Activated CD4-positive, alpha-beta T cell treated with anti-CD3 and anti-CD28 coated beads, Interleukin-2, amount 10 ng/mL, durations not matched to agents 24 days and 14 days (primary cell): ENCODE measurements at places on chromosomes 1 and 21. TPM values are rescaled to one million over a fixed set of nuclear protein-coding genes. Genes with fewer than 3 reads are reported as not detected.

The SPAG17 gene
- not detected in 2 replicates for total RNA-seq

The THEMIS2 gene
- total RNA-seq, result 24.5 and 27.7 TPM in 2 replicates

The AKT3 gene
- 38.5 and 39.1 TPM in 2 replicates for total RNA-seq

The C1orf87 gene
- not detected in 2 replicates for total RNA-seq

The FCRL5 gene
- total RNA-seq, result not detected in 2 replicates

The RSRP1 gene
- 117 and 118 TPM in 2 replicates for total RNA-seq

The LCA5L gene
- total RNA-seq, result not detected in 2 replicates

The KISS1 gene
- not detected in 2 replicates for total RNA-seq

The HPCA gene
- not detected in 2 replicates for total RNA-seq

The RNU1-4 gene
- total RNA-seq, result 1,962 and 2,189 TPM in 2 replicates

- H3K27ac ChIP-seq, result peak overlapping the region; percentile 25
- H3K4me3 ChIP-seq, result no peak overlapping the region
- H3K36me3 ChIP-seq, result peaks cover 84% of the 10 kb centered on the region
- no peaks in the 10 kb centered on the region for H3K27me3 ChIP-seq
These were observed 17.8 kb downstream of the SLFNL1 start for GRCh38 chr1:41003640-41004220.

DNA sequence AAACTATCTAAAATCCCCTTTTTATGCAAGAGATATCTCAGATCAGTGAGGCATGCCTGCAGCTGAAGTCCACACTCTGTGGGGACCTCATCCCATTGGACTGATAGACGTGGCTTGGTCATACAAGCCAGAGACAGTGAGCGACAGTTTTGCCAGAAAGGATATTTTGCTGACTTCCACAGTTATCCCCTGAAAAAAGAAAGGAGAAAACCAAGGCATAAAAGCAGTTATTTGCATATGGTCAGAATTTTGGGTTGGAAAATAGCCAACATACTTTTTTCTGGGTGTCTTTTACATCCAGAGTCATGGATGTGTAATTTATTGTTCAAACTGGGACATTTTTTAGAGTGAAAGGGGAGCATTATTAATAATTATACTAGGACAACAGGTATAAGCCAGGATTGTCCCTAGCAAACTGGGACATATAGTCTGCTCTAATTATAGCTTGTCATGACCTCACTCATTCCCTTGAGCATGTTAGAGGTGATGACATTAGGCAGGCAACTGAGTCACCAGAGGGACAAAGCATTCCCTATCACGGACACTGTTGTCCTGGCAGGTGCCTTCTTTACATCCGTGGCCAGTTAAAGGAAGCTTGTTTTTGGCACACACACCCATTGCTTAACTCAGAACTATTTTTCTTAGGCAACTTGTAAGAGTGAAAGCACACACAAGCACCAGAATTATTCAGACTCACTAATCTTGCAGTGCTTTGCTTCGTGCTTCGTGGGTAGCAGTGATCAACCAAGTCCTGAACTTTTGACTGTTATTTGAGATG lies 65.5 kb downstream of the PRRX1 start:
- no peaks in the 10 kb centered on the region for H3K36me3 ChIP-seq
- no peak for DNase-seq
- H3K4me3 ChIP-seq, result no peak overlapping the region

GRCh38 chr1:228464487-228464983 lies 22.6 kb upstream of the RNF187 start:
- peak overlapping the region; percentile 88 for H3K27ac ChIP-seq
- H3K27me3 ChIP-seq, result peaks cover 12% of the 10 kb centered on the region
- H3K4me1 ChIP-seq, result peaks cover 50% of the 10 kb centered on the region
- peak; percentile 97 for DNase-seq
- peak overlapping the region; percentile 87 for H3K4me3 ChIP-seq

DNA sequence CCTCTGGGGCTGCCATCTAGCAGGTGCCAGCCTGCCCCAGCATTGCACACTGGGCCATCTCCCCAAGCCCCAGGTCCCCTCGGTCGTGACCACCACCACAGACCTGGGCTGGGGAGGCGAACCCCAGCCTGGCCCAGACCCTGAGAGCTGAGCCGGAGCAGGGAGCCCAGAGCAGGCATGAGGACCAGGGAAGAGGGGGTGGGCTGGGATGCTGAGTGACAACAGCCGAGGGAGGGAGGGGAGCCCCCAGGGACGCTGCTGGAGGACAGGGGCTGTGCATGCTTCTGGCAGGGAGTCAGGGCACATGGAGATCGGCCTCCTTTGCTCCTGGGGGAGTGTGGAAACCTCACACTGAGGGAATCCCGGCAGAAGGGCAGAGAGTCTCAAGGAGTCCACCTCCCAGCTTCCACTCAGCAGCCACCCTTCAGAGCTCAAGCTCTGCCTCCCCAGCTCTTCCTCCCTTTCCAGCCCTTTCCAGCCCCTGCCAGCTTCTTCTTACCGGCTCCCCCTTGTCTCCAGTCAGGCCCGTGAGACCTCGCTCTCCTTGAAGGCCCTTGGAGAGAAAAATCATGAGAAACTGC lies 23.7 kb upstream of the PEF1 start:
- peaks cover 4% of the 10 kb centered on the region for H3K4me1 ChIP-seq
- H3K27ac ChIP-seq, result no peak overlapping the region
- H3K27me3 ChIP-seq, result peaks cover 26% of the 10 kb centered on the region
- H3K4me3 ChIP-seq, result no peak overlapping the region

DNA sequence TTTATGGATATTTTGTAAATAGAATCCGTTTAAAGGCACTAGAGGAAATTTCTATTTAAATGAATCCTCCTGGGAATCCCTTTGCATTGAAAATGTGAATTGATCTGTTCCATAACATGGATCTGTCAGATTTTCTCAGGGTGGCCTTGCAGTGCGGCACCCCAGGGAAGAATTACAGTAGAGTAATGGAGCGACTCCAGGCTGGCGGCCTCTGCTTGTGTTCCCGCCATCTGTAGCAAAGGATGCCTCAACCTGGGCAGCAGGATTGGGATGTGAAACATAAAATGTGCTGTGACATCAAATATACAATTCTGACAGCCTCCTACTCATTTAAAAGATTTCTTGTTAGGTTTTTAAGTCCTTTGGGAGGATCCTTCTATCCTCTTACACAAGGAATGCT lies 115.9 kb downstream of the RHOU start:
- no peaks in the 10 kb centered on the region for H3K4me1 ChIP-seq
- H3K27ac ChIP-seq, result no peak overlapping the region
- no peak overlapping the region for H3K4me3 ChIP-seq

- H3K4me3 ChIP-seq, result no peak overlapping the region
- no peak for DNase-seq
- H3K36me3 ChIP-seq, result no peaks in the 10 kb centered on the region
These were observed 144.3 kb downstream of the LMX1A start for GRCh38 chr1:165212229-165212628.

DNA sequence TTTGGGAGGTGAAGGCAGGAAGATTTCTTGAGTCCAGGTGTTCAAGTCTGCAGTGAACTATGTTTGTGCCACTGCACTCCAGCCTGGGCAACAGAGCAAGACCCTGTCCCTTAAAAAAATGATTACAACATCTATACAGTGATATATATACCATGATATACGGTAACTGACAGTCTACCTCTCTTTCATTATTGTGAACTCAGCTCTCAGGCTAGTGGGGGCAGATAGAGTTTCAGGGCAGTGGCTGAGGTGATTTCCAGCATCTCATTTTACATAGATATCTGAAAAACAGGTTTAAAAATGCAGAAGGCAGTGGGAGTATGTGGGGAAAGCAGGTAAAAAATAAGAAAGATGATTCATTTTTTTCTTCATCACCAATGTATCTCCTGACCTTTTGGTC lies 8.1 kb upstream of the NTNG1 start:
- H3K36me3 ChIP-seq, result no peaks in the 10 kb centered on the region
- no peak overlapping the region for H3K27ac ChIP-seq
- no peak for DNase-seq
- peaks cover 3% of the 10 kb centered on the region for H3K27me3 ChIP-seq

GRCh38 chr1:3581296-3582036 lies 29.8 kb downstream of the MEGF6 start:
- no peak overlapping the region for H3K4me3 ChIP-seq
- no peaks in the 10 kb centered on the region for H3K36me3 ChIP-seq
- no peak for DNase-seq
- no peaks in the 10 kb centered on the region for H3K4me1 ChIP-seq

- no peak for DNase-seq
- no peaks in the 10 kb centered on the region for H3K27me3 ChIP-seq
- peaks cover 3% of the 10 kb centered on the region for H3K36me3 ChIP-seq
- peak overlapping the region; percentile 14 for H3K27ac ChIP-seq
- H3K4me3 ChIP-seq, result no peak overlapping the region
These were observed 11.0 kb upstream of the CDC42 start for GRCh38 chr1:22041505-22041904.

- peaks cover 3% of the 10 kb centered on the region for H3K4me1 ChIP-seq
- H3K27me3 ChIP-seq, result no peaks in the 10 kb centered on the region
- no peak overlapping the region for H3K4me3 ChIP-seq
These were observed 12.3 kb upstream of the SSR2 start for GRCh38 chr1:156033011-156033410.

DNA sequence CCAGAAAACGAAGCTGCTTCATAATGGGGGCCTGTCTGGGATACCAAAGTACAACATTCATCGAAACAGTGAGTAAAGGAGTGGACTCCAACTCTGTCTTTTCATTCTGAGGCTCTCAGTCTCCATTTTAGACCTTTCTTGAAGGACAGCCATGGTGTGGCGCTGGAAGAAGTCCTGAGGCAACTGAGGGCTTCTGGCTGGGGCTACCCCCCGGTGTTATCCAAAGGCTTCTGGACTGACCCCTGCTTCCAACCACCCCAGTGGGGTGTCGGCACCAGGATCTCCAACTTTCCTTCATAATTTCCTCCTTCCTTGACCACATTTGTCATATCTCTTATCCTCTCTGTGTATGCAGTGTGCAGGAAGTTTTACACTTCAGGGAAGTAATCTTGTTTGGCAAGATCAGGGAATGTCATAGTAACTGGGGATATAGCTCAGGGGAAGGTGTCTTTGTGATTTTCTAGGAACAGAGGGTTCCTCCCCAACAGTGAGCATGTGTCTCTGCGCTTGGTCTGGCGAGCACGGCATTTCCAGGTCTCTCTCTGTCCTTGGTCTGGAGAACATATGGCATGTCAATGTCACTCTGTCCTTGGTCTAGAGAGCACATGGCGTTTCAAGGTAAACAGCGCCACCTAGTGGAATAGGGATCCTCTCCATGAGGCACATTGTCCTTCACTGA lies 19.4 kb upstream of the BSDC1 start:
- peaks cover 26% of the 10 kb centered on the region for H3K27me3 ChIP-seq
- peak overlapping the region; percentile 10 for H3K27ac ChIP-seq
- H3K36me3 ChIP-seq, result no peaks in the 10 kb centered on the region
- DNase-seq, result peak; percentile 93
- H3K4me1 ChIP-seq, result peaks cover 3% of the 10 kb centered on the region

DNA sequence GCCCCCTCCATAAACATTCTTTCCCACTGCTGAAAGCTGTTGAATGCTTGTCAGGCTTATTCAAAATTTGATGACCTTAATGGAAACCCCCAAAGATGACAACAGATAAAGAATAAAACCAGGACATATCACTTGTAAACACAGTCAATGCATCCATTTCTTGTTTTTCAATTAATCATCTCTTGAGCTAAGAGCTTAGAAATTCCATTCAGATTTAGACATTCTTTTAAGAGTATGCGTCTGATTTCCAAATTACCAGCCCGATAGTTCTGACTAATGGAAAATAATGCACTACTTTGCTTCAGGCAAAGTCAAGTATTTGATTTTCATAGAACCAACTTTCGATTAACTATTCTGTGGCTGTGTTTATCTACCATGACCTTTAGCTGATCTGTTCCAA lies 100.6 kb upstream of the RUNX1 start:
- H3K4me1 ChIP-seq, result peaks cover 33% of the 10 kb centered on the region
- peak overlapping the region; percentile 15 for H3K4me3 ChIP-seq
- H3K36me3 ChIP-seq, result peaks cover 11% of the 10 kb centered on the region

DNA sequence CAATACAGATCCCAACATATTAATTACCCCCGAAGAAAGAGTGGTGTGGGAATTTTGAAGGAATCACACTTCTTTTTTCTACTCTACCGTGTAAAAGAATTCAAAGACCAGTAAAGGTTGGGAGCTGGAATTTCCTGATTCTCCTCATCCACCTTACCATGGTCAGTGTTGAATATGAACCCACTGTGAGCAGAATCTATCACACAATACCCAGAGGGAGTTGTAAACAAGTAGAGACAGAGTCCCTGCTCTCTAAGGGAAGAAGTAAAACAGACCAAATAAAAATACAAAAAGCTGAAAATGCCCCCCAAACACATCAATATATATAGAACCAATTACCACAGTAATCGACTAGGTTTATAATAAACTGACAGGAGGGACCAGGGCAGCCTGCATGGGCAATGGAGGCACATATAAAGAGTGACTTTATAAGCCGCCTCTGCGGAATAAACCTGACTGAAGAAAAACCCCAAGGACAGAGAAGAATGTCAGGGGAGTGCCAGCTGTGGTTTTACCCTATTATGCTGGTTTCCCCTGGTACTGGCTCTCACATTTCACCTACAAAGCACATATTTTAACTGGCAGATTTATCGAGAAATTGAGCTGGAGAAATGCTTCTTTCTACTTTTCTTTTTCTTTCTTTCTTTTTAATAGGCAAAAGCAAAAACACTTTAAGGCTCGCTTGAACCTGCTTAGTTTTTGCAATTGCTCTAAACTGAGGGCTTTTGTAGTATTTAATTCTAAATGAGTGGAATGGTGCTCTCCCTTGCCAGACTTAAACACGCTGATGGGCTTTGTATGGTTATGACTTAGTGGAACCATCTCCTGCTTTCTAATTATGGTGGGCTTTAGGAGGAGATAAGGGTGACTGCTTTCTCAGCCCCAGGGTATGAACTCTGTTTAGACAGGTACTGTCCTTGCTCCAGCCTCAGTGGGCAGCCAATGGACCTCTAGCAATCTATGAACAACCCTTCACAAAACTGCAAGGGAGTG lies 244.8 kb downstream of the ASTN1 start:
- H3K36me3 ChIP-seq, result no peaks in the 10 kb centered on the region
- no peak for DNase-seq
- no peak overlapping the region for H3K4me3 ChIP-seq
- H3K27me3 ChIP-seq, result no peaks in the 10 kb centered on the region
- no peak overlapping the region for H3K27ac ChIP-seq

DNA sequence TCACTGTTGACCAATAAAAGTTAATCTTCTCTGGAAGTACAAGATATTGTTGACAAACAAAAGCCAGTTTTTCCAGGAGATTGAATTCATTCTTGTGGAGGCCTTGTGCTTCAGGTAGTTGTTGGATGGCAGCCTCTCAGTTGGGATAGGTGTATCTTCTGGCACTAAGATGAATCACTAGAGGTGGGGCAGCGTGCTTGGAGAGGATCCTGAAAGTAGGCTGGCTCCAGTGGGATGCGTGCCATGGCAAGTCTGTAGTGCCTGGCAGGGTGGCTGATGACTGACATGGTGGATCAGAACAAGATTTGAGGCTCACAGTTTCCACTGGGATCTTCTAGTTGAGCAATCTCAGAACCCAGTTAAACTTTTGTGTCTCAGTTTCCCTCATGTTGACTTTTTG lies 2.4 kb downstream of the VPS13D start:
- DNase-seq, result no peak
- no peak overlapping the region for H3K27ac ChIP-seq
- H3K27me3 ChIP-seq, result peaks cover 3% of the 10 kb centered on the region
- H3K36me3 ChIP-seq, result peaks cover 13% of the 10 kb centered on the region

GRCh38 chr1:110118636-110119396 lies 6.6 kb downstream of the UBL4B start:
- H3K4me3 ChIP-seq, result no peak overlapping the region
- no peak for DNase-seq

- peak overlapping the region; percentile 17 for H3K4me3 ChIP-seq
- peaks cover 8% of the 10 kb centered on the region for H3K27me3 ChIP-seq
- DNase-seq, result peak; percentile 58
- H3K4me1 ChIP-seq, result peaks cover 32% of the 10 kb centered on the region
- H3K36me3 ChIP-seq, result no peaks in the 10 kb centered on the region
These were observed 78.3 kb downstream of the NDUFS5 start for GRCh38 chr1:39104158-39105060.
